SK-N-DZ (cell line): ENCODE measurements at places on chromosomes 3 and 15.

GRCh38 chr15:44207643-44208042 lies 12.6 kb upstream of the FRMD5 start:
- DNase-seq, result no peak

DNA sequence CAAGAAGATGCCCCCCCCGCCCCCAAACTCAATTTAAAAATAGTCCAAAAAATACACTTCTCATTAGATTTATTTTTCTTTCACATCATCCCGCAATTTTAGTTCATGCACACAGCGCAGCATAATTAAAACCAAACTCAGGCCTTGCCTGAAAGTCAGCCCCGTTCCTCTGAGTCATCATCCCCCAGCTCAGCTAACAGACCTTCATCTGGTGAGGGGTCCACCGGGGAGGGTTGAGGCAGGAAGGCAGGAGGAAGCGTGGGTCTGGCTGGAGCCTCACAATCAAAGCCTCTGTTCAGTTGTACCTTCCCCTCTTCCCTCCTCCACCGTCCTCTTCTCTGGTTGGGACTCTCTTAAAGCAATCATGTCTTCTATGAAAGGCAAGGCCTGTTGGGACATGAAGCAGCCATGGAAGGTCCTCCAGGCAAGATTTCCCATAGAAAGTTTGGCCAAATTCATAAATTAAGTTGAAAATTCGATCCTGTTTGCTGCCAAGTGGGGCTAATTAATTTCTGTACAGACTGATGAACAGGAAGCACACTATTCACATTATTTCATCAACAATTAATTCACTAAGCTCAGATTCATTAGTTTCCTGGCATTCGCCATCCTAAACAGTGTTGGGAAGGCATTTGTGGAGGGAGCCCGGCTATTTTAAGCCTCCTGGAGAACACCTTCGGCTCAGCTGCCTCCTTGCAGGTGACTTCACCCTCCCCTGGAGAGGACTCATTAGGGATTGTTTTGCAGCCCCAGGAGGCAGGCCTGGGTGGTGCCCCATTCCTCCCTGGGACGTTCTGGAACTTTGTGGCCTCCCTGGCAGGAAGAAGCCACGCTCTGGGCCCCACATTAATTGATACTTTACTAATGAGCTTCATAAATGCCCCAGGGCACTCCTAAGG lies 72.3 kb upstream of the BNC1 start:
- no peak for DNase-seq

GRCh38 chr15:77266708-77267386 lies 153.1 kb downstream of the PEAK1 start:
- no peak for DNase-seq

DNA sequence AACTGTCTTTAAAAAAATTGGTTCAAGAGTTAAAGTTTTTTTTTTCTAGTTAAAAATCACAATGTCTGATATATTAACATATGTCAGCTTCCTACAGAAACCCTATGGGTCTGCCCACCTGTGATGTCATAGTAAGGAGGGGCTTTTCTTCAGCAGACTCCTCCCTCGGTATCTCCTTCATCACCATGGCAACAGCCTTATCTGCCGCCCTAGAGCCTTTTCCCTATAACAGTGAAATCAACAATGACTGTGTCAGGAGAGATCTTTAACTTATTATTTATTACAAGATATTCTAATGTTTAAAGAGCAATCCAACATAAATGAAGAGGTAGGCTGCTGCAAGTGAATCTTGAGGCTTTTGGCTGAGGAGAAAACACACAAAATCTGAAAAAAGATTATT lies 138.7 kb downstream of the PEX5L start:
- DNase-seq, result peak; percentile 84

DNA sequence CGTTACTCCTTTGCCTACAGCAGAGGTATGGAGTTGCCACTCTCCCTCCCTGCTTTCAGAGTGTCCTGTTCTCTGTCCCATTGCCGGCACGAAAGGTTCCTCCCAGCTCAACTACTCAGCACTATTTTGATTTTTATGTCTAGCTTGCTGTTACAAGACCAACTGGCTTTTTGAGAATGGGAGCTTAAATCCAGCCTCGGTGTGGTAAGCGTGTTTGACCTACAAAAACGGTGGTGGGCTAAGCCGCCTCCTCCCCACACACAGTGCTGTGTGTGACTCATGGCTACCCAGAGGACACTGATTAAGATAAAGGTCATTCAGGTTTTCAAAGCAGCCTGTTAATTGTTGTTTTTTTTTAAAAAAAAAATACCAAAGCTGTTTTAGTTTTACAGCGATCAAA lies 64.5 kb downstream of the LRTM1 start:
- DNase-seq, result no peak

DNA sequence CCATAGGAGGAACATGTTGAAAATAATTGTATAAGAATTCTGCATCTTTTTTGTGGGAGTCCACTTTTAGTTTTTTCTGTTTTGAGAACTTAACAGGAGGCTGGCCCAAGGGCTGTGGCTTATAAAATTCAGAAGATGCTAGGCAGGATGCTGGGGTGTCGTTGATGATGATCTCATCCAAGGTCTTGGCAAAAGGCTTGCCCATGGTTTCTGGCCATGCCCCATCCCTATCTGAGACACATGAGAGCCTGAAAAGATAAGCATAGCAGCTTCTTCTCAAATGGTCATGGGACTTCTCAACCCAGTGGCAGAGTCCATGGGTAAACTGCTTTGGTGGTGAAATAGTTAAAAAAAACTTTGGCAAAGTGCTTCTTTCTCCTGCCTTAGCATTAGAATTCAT lies 35.2 kb downstream of the CMSS1 start:
- no peak for DNase-seq

DNA sequence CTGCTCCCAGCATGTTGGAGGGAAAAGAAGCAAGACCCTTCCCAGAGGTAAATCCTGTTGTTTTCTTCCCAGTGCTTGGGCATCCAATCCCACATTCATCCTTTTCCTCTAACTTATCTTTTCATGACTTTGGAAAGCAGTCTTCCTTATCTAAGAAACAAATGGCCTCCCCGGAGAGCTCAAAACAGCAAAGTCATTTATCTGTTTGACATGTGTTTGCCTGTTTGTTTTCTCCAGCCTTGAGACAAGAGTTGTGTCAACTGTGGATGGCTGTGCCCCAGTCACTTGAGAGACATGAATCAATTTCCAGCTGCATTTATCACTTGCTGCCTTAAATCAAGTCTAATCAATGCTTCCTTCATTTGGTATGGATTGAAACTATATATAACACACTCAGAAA lies 103.9 kb downstream of the SHQ1 start:
- DNase-seq, result no peak

DNA sequence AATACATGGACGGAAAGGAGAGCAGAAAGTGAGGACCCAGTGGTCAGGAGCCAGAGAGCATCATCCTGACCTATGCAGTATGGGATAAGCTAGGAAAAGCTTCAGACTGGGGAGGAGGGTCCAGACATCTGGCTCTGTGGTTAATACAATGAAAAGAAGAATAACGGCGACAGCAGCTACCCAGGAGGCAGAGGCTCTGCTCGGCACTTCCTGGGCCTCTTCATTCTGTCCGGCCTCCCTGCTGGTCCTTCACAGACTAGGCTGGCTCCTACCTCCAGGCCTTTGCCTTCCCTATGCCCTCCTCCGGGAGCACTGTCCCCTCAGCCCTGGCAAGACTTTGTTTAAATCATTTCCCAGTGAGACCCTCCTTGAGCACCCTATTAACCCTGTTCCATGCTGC lies 58.9 kb upstream of the WNT5A start:
- DNase-seq, result no peak

- DNase-seq, result peak; percentile 31
Observed at GRCh38 chr15:57591822-57592367, at the start of gene MYZAP. Gene MYZAP (plus strand): TSS chr15:57591904. CDS start chr15:57592035, 131 bp downstream.

DNA sequence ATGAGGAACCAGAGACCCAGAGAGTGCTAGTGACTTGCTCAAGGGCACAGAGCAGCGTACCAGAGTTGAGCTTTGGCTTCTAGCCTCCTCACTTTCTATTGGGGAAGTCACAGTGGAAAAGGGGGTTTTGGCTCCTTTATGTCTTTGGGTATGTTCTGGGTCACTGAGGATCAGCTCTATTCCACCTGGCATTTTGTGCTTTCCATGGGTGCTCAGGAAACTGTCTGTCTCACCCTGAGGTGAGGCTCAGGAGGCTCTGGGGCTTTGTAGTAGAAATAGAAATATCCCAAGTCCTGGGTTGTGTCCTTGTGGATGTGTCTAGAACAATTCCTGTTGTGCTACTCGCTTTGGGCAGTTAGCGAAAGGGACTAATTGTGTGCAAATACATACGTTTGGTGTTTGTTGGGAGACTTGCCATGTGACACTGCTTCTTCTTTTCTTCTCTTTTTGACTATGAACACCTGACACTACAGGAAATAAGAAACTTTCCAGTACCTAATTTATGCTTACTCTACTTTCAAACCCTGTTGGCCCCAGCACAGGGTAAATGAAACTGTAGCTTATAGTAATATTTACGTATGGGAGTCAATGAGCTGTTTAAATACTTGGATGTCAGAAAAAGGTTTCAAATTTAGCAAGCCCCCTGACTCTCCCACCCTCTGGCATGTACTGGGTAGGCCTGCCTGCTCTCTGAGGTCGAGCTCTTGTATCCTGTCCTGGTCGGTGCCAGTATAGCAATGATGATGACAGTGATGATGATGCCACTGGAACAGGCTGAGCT lies 35.6 kb downstream of the SMAD3 start:
- DNase-seq, result no peak

- DNase-seq, result no peak
Observed at GRCh38 chr3:130709671-130710070, 37.0 kb downstream of the PIK3R4 start.

DNA sequence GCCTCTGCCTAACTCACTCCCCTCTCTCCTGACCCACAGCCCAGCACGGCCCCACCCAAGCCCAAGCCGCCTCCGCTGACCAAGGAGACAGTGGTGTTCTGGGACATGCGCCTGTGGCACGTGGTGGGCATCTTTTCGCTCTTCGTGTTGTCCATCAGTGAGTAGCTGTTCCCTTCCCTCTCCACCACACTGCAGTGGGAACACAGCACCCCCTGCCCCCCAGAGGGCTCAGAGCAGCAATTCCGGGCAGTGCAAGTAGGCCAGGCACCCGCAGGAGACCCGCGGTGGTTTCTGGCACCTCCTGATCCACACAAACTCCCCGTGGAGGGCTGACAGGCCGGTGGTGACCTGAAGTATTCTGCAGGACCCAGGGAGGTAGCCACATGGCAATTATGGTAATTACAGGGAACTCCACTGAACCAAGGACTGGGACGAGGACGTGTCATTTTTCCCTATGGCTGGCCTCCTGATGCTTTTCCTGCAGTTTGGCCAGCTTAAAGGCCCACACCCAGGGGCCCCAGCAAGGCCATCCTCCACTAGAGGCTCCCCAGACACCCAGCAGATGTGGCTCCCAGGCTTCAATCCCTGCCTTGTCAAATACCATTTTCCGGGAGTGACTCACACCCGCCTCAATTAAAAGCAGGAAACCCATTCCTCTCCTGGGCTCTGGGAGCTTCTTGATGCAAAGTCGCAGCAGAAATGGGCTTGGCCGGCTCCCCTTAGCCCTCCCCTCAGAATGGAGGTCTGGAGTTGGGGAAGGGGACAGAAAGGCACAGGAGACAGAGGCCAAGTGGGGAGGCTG lies 4.8 kb downstream of the TMIE start:
- no peak for DNase-seq
